ENCODE measurements at places on chromosomes 1 and 21.

DNA sequence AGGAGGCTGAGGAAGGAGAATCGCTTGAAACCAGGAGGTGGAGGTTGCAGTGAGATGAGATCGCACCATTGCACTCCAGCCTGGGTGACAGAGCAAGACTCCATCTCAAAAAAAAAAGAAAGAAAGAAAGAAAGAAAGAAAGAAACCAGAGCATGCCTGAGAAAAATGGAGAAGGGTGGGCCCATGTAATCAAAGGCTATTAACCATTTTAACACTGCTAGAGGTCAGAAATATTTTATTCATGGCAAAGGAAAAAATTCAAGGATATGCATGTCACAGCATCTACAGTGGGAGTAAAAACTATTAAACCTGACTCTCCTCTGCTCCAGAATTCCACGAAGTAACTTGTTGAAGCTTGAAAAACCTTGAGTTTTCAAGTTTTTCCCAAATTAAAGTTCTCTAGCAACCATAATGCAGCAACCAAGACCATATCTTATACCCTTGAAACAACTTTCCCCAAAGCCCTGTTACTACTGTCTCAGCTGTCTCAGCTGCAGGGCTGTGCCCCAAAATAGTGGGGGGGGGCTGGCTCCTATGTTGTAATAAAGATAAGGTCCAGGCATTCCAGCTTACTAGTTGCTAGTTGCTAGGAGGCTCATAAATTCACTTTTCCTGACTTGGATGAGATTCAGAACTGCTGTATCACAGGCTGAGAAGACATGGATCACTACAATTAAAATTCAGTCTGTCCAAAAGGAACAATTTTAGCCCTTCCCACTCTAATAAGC lies 112.9 kb upstream of the SOD1 start:
- no peak for ATAC-seq

DNA sequence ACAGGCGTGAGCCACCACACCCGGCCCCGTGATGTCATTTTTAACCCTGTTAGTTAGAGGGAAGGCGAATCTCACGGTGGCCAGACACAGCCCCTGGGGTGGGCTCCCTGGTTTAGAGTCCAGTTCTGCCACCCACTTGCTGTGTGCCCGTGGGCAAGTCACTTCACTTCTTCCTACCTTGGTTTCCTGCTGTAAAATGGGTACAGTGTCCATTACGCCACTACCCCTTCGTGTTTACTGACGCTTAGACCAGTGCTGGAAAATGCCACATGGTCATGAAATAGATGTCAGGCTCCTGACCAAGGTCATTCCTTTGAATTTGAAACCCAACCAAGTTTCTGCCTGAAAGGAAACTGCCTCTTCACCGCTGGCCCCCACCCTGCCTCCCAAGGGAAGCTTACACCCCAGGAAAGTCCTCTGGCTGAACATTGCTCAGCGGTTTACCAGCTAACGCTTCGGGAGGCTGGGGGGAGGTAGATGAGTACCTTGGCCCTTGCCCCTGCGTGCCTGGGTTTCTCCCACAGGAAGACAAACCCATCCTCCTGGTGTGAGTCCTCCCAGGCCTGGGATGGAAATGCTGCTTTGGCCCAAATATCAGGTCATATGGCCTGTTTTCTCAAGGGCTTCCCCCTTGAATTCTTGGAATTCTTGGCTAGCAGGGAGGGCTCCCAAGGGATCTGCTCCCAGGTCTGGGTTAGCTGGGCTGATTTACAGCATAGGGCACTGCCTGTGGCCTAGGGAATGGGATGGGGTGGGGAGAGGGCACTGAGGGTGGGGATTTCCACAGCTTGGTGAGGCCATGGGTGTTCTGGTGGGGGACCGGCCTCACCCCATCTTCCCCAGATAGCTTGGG lies 7.6 kb upstream of the AADACL4 start:
- ATAC-seq, result no peak

GRCh38 chr1:40449684-40450494 lies at the start of gene ZFP69B:
Gene ZFP69B, plus strand, starts transcription at chr1:40450476. Its CDS starts 486 bp downstream, at chr1:40450962.
- peak; percentile 91 for ATAC-seq

DNA sequence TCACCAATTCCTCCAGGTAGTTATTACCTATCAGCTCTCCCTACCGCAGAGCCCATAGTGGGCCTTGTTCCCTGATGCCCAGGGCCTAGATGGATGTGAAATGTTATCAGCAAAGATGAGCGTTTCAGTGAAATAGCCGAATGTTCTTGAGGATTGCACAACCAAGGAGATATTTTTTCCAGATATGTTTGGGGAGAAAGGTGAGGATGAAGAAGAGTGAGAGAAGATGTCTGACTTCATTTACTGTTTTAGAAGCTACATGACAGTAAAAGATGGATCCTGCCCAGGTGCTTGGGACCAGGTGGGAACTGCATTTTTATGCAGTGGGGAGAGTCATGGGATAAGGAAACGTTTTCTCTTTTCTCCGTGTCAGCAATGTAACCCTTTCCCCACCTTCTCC lies 231.7 kb upstream of the C1orf174 start:
- ATAC-seq, result no peak

- ATAC-seq, result no peak
Measured at GRCh38 chr1:69502991-69503390, 64.7 kb upstream of the LRRC7 start.

GRCh38 chr21:42512346-42513034 lies 1.2 kb upstream of the SLC37A1 start:
- no peak for ATAC-seq

- ATAC-seq, result no peak
Measured at GRCh38 chr1:243364330-243364729, 108.5 kb downstream of the SDCCAG8 start.

DNA sequence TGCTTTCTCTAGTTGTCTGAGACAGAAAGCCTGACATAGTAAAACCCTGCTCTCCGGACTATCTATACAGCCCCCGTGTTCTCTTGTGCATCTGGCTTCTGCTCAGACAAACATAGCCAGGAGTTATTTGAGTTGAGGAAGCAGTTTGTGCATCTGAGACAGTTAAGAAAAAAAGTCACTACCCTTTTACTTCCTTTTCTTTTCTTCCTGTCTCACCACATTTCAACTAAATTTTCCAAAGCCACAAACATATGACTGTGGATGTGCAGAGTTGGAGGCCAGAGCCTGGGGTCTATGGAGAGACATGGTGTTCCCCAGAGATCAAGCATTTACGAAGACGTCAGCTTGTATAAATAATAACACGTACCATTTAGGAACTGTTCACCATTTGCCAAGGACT lies 158.5 kb upstream of the FGGY start:
- ATAC-seq, result peak; percentile 53

- ATAC-seq, result no peak
Measured at GRCh38 chr1:66980745-66981367, 56.1 kb downstream of the MIER1 start.
